ENCODE measurements at places on chromosomes 12 and 14.

DNA sequence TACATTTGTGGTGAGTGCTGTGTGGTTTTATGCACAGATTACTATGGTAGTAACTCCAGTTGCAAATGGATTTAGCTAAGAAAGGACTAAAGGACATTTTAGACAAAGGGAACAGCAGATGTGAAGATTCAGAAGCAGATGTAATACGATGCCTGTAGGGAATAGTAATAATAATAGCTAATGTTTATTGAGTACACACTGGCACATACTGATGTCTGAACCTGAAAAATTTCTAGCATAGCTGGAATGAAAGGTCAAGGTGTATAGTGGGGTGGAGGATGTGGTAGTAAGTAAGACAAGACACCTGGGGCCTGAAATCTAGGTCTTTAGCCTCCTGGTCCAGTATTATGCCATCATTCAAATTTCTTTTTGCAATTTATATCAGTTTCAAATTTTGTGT is 54.3 kb upstream of the LRTM2 start:
- DNase-seq = no peak

- DNase-seq = peak; percentile 87
These were observed at the start of gene PAPLN for GRCh38 chr14:73237219-73237785. TSS of gene PAPLN (plus strand) at chr14:73237506. CDS start at chr14:73239779, 2,273 bp downstream.

GRCh38 chr12:68745904-68746571 is at the start of gene SLC35E3:
TSS of gene SLC35E3 (plus strand) at chr12:68746176. CDS start at chr12:68746378, 202 bp downstream.
- peak; percentile 96 for DNase-seq

- no peak for DNase-seq
These were observed 42.1 kb downstream of the CCDC175 start for GRCh38 chr14:59534361-59534987.

DNA sequence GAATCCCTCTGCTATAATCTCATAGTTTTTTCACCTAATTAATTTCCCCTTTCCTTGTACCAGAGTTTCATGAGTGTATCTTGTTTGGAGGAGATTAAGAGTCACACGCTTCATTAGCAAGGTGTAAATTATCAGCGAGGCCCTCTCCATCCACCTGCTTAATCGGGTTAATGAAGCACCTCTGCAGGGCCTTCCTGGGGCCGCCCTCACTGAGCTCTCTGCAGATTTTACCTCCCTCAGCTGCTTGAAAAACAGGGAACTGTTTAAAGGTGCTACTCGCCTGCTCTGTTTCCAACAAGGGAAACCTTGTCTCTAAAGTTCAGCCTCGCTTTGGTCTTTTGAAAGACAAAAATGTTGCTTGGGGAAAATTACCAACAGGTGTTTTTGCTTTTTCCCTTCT is 35.8 kb downstream of the OTX2 start:
- DNase-seq = no peak

DNA sequence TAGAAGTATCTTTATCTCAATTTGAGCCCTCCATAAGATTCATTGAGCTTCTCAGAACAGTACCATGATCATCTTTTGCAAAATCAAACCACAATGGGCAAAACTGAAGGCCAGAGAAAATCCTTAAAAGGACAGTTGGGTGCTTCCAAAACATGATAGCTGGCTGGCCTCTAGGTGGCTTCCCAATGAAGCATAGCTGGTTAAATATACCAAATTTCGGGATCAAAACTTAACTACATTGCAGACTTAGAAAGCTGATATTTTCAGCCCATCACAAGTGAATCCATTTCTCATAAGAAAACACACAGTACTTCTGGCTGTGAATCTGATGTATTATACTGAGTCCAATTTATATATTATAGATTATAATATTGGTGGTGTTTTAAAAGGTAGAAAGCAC is 15.3 kb upstream of the PIK3C2G start:
- peak; percentile 20 for DNase-seq

DNA sequence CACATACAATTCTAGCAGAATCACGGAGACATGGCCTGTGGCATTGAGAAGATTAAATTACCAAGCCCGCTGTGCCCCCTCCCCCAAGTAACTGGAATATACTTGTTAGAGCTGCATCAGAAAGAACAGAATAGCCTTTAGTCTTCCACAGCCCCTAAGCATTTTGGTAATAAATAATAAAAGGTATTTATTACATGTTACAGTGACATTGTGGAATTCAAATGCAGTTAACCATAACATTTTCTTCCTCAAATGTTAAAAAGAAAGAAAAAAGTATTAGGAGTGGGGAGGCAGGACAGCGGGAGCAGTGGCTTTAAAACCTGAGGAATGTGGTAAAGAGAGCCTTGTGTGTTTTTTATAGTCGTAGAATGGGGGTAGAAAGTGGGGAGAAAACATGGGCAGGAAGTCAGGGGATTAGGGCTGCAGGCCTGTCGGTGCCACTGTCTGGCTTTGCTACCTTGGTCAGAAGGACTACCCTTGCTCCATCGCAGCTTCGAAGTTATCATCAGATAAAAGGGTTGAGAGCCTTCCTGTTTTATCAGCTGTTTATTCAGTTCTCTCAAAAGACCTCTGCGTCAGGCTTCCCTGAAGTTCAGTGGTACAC is 255.9 kb downstream of the MSRB3 start:
- DNase-seq = no peak

GRCh38 chr14:79242666-79243065 is 968.6 kb downstream of the DIO2 start:
- no peak for DNase-seq

DNA sequence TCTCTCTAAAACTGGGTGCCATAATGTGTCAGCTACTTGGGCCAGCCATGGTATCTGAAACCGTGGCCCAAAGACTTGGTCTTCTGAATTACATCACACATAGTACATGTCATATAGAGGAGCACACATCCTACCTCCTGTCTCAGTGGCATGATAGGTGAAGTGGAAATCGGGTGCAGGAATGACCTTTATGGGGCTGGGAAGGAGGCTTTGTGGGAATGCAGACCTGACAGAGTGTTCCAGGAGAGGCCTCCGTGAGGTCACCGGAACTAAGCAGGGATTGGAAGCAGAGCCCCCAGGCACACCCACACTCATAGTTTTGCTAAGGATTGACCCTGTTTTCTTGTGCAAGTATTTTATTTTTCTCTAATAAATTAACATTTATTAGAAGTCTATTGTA is 82.6 kb downstream of the NTF3 start:
- DNase-seq = no peak

DNA sequence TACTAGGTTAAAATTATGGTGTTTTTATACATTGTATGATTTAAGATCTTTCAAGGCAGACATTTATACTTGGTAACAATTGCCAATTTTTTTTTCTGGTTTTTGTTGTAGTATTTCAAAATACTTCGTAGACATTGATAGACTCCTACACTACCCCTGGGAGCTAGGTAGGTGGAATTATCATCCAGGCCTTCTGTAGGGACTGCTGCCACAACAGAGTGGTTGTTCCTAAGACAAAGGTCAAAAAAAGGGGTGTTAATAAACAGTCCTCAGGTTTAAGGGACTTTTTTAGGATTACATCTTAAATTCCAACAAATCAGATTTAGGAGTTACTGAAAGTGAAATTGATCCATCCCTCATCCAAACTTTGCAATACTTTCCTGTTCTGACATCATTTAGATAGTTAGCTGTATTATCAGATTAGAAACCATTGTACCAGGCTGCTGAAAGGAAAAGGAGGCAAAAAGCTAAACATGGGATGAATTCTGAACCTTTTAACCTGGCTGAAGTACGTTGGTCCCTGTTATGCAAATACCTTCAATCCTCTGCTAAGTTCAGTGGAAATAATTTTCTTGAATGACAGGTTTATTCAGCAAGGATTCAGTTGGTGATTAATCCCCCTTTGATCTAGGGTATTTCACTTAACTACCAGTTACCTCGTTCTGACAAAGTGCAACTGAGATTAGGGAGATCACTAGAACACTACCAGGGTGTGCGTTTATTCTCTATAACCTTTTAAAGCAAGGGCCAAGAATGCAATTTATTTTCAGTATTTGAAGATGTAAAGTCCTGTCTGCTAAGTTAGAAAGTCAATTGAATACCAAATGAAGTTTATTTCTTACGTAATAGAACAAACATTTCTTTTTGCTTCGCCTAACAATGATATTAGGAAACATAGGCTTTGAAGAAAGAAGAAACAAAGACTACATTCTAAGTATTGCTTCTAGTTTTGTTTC is 23.2 kb downstream of the AP5M1 start:
- DNase-seq = no peak

GRCh38 chr12:113684908-113685782 is 213.5 kb upstream of the LHX5 start:
- DNase-seq = no peak

DNA sequence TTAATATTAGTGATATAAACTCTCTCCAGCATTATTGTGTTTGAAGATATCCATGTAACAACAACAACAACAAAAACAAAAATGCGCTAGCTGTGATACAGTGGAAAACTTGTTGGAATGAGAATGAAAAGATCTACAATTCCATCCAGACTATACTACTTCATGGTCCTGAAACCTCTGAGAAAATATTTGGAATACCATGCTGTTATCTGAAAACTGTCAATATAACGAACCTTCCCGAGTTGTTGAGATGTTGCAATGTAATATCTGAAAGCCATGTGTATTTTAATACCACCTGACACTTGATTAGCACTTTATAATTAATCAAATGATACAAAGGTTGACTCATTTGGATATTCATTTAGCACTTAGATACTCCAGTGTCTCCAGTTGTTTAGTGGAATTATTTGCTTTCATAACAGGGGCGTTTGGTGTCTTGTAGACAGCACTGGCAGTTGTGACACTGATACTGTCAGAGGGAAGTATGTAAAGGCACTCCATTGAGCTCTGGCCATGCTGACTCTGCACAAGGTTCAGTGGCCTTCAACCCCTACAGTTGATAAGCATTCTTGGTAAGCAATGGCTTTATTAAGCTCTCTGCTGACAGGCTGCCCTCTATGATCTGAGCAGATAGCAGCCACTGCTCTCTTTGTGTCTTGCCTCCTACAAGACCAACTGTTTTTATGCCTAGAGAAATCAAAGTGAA is 447.1 kb upstream of the SEL1L start:
- no peak for DNase-seq

DNA sequence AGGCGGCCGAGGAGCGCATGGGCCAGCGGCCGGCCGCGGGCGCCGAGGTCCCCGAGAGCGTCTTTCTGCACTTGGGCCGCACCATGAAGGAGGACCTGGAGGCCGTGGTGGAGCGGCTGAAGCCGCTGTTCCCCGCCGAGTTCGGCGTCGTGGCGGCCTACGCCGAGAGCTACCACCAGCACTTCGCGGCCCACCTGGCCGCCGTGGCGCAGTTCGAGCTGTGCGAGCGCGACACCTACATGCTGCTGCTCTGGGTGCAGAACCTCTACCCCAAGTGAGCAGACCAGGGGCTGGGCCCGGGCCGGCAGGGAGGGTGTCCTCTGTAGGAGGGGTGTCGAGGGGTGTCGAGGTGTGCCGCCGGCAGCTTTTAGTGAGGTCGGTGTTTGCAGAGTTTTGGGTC is 4.1 kb downstream of the TNFAIP2 start:
- no peak for DNase-seq

GRCh38 chr12:53254816-53255545 is 13.1 kb upstream of the ESPL1 start:
- no peak for DNase-seq

DNA sequence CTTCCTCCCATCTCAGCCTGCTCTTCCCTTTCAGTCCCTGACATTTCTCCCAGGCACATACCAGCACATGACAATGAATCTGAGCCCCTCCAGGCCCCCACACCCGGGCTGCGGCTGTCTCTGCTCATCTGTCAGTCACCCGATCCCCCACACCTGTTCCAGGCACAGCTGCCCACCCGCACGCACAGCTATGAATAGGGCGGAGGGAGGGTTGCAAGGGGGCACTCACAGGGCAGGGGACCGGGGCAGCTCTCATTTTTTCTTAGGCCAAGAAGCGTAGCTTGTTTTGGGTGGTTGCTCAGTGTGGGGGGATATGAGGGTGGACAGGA is 43.7 kb upstream of the TSPAN9 start:
- DNase-seq = no peak

GRCh38 chr12:23217667-23218066 is 592.7 kb downstream of the ETNK1 start:
- DNase-seq = no peak

DNA sequence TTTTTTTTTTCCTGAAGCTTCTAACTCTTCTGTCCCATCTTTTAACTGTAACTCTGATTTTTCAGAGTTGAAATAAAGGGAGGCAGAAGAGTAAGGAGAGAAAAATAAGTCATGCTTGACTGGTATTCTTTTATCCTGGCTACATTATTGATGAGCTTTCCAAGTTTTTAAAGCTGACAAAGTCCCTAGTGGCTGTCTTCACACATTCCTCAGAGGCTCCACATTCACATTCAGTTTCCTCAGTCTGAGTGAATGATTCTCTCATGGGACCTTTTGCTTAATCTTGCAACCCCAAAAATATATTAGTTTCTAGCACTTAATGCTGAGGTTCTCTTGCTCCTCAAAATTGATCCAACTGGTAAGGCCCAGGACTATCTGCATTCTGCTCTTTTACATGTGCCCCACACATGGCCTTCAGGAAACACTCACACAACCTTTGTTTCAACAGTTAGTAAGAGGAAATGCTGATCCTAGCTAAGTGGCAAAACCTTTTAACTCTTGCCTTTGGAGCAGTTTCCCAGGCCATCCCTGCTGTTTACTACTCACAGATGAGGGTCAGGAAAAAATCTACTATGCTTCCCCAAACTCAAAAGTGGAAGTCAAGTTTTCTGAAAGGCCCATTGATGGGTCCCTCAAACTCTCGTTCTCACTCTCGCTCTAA is 61.7 kb upstream of the SLC6A15 start:
- no peak for DNase-seq

DNA sequence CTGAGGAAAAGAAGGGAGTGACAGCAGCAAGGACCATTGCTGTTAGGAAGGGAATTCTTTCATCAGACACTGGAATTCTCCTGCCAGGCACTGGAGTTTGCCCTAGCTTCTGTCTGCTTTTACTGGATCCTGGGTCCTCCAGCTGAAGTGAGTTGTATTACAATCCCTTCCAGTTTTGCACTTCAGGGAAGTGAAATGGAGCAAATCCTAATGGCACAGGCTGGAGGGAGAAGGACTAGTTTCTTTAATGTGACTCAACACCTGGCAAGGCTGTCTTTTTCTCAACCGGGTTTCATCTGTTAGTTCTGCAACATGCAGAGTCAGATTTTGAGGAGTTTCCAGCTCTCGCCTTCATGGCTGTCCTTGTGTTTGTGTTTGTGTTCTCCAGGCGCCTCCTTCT is 45.8 kb downstream of the ETV6 start:
- DNase-seq = no peak

DNA sequence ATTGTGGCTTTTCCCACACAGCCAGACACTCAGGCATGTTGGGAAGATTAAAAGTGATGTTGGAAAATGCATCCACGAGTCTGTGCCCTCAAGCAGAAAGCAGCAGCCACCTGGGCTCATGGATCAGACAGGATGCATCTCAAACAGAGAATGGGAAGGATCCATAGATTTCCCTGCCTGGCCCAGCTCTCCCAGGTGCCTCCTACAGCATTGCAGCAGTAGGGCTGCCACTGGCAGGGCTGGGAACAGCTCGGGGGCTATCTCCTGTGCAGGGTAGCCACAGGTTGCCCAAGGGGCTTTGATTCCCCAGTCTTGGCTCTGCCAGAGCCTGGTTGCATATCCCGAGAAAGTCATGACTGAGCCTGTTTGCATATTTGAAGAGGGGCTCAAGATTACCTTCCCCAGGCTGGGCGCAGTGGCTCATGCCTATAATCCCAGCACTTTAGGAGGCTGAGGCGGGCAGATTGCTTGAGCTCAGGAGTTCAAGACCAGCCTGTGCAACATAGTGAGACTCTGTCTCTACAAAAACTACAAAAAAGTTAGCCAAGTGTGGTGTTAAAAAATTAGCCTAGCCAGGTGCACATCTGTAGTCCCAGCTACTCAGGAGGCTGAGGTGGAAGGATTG is 19.5 kb downstream of the C14orf132 start:
- DNase-seq = no peak

Measured in H7 (cell line).